ENCODE measurements at places on chromosomes 12 and 14.

GRCh38 chr12:102755266-102755665 is 161.8 kb downstream of the PAH start:
- DNase-seq = no peak

GRCh38 chr12:92621312-92621711 is 81.5 kb upstream of the PLEKHG7 start:
- DNase-seq = no peak

- peak; percentile 23 for DNase-seq
Observed at GRCh38 chr12:80217011-80217535, 117.7 kb downstream of the OTOGL start.

- peak; percentile 53 for DNase-seq
Observed at GRCh38 chr12:111298582-111299436, 70.1 kb downstream of the PHETA1 start.

DNA sequence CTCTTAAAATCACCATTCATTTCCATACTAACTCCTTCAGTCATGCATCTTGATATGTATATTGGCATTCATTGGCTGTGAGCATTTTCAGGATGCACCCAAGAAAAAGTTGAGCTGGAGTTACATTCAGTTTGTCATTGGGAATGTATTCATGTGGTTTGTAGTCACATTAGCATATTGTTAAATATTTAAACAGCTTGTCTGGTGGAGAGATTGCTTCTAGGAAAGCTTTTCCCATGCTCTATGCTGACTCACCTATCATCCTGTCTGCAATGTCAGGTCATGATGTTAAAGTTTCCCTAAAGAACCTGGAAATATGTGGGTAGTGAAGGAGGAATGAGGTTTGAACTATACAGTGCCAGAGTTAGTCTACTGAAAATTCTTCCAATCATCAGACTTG is 583.6 kb downstream of the GALC start:
- DNase-seq = no peak

GRCh38 chr12:53103860-53104305 is 597 bp downstream of the SOAT2 start:
- DNase-seq = peak; percentile 73

- no peak for DNase-seq
Observed at GRCh38 chr14:60974090-60974651, 6.7 kb downstream of the TRMT5 start.

GRCh38 chr14:95290871-95291431 is 28.8 kb downstream of the CLMN start:
- DNase-seq = no peak

GRCh38 chr14:28773861-28774691 is 7.5 kb downstream of the FOXG1 start:
- no peak for DNase-seq

DNA sequence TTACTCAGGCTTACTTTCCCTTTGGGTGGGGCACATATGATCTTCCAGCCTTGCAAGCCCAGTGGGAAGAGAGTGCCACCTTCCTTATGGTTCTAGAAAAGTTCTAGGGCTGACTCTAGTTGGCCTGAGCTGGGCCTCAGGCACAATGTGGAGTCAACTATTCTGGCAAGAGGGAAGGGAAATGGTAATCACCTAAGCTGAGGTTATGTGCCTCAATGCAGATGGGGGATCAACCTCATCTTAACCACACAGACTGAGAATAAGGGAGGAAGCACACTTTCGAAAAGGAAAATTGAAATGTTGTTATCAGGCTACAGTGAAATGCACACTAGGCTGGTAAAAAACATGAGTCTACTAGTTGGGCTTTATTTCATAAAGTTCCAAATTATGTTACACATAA is 77.5 kb upstream of the RMST start:
- no peak for DNase-seq

DNA sequence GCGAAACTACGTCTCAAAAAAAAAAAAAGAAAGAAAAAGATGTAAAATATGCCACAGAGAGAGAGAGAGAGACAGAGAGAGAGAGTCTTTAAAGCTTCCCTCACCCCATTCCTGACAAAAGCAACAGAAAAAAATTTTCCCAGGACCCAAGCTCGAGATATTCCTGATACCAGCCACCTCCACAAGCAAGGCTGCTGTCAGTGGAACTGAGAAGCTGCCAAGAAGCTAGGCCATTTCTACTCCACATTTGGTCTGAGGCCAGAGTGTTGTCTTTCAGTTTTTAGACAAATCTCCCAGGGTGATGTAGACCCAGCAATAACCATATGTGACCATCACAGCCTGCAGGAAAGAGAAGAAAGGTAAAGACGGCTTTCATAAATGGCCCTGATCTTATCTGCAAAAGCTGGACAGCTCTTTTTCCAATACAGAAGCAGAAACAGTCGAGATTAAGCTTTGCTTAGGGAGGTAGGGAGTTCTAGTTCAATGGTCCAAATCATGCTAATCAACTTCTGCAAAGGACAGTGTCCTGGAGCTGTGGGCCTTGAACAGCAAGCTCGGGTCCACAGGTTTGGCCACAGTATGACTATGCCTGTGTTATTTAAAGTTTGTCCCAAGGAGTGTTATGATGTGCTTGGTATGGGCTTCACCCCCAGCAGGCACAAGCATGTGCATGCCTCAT is 130.3 kb upstream of the NUDT4 start:
- DNase-seq = no peak

GRCh38 chr12:68733661-68734071 is 12.3 kb upstream of the SLC35E3 start:
- no peak for DNase-seq

DNA sequence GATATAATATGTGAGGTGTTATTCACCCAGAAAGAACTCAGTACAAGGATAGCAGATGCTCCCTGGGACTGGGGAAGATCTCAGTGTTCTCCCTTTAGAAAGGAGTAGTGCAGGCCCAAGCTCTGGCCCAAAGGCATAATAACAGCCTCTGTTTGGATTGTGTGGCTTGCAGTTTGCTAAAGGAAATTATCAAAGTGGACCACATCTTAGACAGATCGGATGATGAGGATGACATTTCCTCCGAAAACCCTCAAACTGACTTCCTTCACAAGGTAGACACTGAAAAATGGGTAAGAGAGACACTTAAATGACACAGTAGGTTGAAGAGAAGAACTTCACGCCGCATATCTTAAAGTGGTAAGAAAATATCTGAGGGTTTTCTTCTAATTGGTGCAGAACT is 26.1 kb downstream of the SMCO2 start:
- DNase-seq = peak; percentile 39

DNA sequence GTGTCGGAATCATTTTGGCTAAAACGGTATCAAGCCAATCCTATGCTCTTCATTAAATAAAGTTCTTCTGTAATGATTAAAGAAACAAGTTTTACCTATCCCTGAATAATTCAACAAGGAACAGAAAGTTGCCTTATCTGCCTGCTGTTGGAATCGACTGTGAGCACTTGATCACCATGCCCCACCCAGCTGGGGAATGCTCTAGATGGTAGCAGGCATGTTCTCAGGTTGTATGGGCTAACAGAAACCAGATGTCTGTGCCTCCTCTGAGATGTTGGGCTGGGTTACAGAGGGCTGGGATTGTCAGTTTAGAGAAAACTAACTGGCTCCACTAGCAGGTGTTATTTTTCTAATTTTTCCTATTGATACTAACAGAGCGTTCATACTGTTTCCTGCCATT is 28.9 kb downstream of the RTRAF start:
- no peak for DNase-seq

DNA sequence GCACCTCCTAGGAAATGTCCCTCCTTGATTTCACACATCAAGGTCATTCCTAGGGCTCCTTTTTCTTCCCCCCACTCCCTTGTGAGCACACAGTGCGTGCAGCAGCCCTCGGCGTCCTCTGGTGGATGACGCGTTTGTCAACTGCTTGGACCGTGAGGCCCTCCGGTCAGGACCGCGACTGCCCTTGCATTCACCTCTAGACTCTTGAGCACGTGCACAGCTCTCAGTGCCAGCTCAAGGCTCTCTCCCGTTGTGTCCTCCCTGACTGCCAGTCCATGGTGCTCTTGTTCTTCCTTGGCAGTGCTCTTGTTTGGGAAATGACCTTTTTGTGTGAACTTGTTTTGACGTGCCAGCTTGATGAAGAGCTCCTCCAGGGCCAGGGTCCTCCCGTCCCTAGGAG is 67.9 kb downstream of the TSPAN9 start:
- DNase-seq = no peak

DNA sequence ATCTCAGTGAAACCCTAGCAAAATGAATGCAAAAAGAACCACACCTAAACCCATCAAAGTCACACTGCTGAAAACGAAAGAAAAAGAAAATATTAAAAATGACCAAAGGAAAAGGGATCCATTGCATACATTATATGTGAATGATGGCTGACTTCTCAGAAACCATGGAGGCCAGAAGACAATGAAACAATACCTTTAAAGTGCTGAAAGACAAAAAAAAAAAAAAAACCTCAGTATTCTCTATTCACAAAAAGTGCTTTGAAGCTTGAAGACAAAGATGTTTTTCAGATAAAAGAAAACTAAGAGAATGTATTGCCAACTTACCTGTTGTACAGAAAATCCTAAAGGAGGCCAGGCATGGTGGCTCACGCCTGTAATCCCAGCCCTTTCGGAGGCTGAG is 4.5 kb upstream of the EVL start:
- DNase-seq = no peak

DNA sequence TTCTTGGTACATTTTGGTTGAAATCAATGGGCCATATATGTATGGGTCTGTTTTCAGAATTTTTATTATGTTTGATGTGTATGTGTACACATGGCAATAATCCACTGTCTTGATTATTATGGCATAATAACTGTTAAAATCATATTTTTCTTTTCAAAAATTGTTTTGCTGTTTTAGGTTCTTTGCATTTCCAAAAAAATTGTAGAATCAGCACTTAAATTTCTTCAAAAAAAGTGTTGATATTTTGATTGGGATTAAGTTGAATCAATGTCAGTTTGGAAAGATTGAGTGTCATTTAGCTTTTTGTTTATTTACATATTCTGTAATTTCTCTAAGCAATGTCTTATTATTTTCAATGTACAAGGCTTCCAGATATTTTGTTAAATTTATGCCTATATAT is 154.1 kb downstream of the SLC5A8 start:
- DNase-seq = no peak

DNA sequence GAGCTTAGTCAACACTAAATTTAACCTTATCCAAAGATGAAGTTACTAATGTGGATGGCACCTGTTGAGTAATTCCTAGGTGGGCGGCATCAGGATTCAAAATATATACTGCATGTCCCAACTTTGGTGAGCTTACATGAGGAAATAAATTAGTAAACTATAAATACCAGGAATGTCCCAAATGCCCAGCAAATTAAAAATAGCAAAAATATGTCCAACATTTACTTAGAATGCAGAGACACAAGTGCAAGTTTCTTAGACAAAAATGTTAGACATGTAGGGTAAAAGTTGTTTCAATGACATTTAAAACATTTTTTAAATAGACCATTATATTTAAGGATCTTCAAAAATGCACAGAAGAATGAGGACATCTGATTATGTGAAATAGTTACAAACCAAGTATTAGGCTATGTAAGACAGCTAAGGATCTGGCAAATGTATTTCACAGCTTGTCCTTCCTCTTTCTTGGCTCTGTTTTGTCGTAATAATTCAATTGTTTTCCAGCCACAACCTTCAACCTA is 115.9 kb downstream of the NAV3 start:
- no peak for DNase-seq

DNA sequence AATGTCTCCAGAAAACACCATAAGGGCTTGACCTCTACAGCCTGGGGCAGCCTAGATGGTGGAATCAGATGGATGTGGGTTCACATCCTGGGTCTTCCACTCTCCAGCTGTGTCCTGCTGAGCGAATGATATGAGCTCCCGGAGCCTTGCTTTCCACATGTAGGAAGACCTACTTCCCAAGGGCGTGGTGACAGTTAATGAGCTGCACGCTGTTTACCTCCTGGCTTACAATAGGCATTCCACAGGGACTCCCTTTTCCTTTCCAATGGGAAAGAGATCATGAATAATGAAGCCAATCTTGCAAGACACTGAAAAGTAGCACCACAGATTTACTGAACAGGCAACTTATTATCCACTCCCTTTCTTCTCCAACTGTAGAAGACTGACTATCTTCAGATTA is 46.1 kb downstream of the TMTC1 start:
- no peak for DNase-seq

DNA sequence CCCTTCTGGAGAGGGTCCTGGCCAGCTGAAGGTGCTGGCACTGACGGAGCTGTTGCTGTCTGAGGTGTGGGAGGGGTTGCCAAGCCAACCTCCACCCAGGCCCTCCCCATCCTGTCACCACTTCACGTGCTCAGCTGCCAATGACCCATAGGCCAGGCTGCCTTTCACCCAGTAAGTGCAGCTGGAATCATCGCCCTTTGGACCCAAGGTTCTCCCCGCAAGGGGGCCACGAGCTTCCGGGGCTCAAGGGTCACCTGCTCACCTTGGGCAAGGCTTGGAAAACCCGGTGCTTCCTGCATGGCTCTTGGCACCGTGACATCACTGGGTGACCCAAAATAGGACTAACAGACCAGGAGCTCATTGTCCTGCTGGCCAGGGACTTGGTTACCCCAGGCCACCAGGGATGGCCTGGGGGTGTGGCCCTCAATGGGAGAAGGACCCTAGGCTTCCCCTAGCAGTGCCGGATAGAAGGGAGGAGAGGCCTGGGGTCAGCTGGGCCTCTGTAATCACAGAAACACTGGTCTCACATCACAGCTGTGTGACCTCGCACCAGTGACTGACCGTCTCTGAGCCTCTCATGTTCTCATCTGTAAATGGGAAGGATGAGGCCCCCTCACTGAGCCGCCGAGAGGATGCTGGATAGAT is 51.3 kb downstream of the CCDC85C start:
- no peak for DNase-seq

GRCh38 chr14:96617635-96618034 is 115.5 kb downstream of the PAPOLA start:
- no peak for DNase-seq

- DNase-seq = no peak
Observed at GRCh38 chr12:15417691-15418090, 95.4 kb downstream of the PTPRO start.

GRCh38 chr12:125013816-125014442 is 20.5 kb downstream of the BRI3BP start:
- no peak for DNase-seq

DNA sequence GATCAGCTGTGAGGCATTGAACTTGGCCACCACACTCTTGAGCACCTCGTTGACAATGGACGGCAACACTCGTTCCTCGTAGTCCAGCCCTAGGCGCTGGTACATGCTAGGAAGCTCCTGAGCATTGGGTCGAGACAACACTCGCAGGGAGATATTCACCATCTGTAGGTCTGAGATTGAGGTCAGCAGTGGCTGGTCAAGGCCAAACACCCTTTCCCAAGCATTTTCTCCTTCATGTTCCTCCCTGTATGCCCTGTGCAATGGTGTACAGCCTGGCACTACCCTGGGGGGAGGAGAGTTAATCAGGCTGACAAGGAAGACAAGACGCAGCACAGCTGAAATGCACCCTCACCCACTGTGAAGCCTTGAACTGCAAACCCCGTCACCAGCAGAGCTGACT is 2.0 kb downstream of the PHB2 start:
- DNase-seq = no peak

- DNase-seq = no peak
Observed at GRCh38 chr12:26631846-26632245, 201.1 kb downstream of the ITPR2 start.

- peak; percentile 21 for DNase-seq
Observed at GRCh38 chr14:24281636-24282035, 10.2 kb upstream of the RABGGTA start.
